ENCODE measurements at places on chromosomes 2 and 18. TPM values are rescaled to one million over a fixed set of nuclear protein-coding genes. Genes with fewer than 3 reads are reported as not detected.

RBKS gene
- polyA plus RNA-seq, result 1.8 TPM

GRCh38 chr2:186771850-186772463, 77.0 kb downstream of the ZSWIM2 start:
- DNase-seq, result no peak

DNA sequence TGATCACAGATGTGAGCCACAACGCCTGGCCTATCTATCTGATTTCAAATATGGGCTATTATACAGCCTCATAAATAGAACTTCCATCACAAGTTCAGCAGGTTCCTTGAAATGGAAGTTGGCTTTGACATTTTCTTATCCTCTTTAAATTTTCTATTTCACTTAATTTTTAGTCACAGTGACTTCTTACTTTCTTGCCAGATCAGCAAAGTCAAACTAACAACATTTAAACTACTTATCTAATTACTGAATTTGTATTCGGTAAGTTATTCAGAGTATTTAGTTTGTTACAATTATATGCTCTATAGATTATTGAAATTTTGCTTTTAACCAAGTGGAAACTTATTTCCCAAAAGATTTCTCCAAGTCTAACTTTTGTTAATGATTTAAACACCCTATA, 108.2 kb downstream of the BAZ2B start:
- DNase-seq, result no peak

TUBA3E gene
- polyA plus RNA-seq, result not detected

GRCh38 chr2:20526160-20526559, 79.3 kb downstream of the RHOB start:
- DNase-seq, result no peak

DNA sequence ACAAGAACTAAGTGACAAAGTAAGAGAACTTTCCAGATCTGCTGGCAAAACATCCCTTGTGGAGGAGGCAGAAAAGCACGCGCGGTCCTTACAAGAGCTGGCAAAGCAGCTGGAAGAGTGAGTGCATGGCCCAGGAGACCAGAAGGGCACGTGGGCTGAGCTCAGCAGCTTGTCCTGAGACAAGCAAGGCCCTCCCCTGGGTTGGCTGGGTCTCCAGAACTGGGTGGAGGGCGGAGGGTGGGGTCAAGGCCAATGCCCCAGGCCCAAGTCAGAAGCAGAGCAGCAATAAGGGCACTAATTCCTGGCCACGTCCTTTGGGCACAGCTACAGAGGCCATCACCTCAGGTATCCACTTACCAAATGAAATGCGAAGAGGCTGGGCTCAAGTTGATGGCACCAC, 110.6 kb upstream of the TTC39C start:
- no peak for DNase-seq

GRCh38 chr18:22981274-22982133, 48.4 kb downstream of the RBBP8 start:
- DNase-seq, result no peak

DNA sequence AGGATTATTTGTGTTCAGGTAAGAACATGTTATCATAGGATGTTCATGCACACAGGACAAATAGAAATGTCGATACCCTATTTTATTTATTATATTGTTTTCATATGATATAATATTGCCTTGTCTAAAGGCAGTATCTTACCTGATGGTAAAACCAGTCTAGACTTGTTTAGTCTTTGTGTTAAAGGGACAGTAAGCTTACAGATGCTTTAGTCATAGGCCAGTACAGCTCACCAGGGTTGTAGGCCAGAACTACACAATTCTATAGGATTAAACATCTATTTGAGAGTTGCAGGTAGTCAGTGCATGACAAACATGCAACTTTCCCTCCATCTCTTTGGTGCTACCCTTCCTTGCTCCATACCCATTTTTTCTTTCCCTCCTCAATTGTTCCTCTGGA, 158.5 kb downstream of the GALNT3 start:
- no peak for DNase-seq

- DNase-seq, result no peak
Measured at GRCh38 chr18:7349181-7349837, 118.4 kb downstream of the LRRC30 start.

DNA sequence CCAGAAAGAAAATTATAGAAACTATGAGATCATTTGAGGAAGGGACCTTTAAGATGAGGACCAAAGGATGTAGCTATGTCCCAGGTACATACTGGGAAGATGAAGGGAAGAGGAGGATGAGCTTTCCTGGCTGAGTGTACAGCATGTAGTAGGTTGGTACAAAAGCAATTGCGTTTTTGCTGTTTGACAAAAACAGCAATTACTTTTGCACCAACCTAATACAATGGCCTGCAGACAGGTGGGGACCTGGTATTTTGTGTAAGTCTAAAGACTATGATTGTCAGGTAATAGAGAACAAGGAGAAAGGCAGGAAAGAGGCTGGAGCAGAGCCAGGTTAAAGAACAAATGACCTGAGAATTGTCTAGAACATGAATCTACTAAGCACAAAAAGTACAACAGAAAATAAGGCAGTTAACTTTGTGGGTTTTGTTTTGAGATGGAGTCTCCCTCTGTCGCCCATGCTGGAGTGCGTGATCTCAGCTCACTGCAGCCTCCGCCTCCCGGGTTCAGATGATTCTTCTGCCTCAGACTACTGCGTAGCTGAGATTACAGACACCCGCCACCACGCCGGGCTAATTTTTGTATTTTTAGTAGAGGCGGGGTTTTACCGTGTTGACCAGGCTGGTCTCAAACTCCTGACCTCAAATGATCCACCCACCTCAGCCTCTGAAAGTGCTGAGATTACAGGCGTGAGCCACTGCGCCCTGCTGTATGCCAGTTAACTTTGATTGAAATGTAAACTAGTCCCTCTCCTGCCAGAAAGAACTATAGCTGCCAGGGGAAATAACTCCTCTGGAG, 3.2 kb upstream of the TGOLN2 start:
- DNase-seq, result no peak

GRCh38 chr2:149653831-149654445, 66.4 kb upstream of the MMADHC start:
- DNase-seq, result no peak

SFTPB gene
- polyA plus RNA-seq, result not detected

GNAL gene
- polyA plus RNA-seq, result 30.0 TPM

- DNase-seq, result no peak
Measured at GRCh38 chr2:71130905-71131244, 441 bp downstream of the MPHOSPH10 start.

- no peak for DNase-seq
Measured at GRCh38 chr18:48698707-48699106, 159.9 kb downstream of the CTIF start.

Data from keratinocyte (primary cell).